Sciatic nerve (tissue), 2 donors: ENCODE measurements at places on chromosomes 5 and 9.
A peak's percentile ranks its signal among the peaks of the same experiment; 100 is the strongest.

- peak; percentile 79 for DNase-seq
Observed at GRCh38 chr9:95552814-95553546, 36.2 kb upstream of the PTCH1 start.

DNA sequence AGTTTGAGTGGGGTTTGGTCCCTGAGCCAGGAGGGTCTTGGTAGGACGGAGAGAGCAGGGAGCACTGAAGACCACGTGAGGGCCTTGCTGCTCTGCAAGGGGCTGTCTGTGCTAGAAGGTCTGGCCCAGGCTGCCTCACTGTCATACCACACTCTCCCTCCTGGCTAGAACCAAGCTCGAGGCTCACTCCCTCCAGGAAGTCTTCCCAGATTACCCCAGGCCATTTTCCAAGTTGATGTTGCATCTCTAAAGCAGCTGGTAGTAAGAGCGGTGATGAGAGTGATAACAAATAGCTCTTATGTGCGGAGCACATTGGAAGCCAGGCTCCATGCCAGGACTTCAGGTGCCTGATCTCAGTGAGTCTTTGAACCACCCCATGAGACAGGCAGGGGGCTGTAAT is 6.6 kb downstream of the MYMK start:
- DNase-seq = no peak

GRCh38 chr5:74224331-74224730 is 416.2 kb downstream of the ENC1 start:
- DNase-seq = no peak

GRCh38 chr9:82115331-82115730 is 126.8 kb downstream of the SPATA31D1 start:
- DNase-seq = no peak

- no peak for DNase-seq
Observed at GRCh38 chr9:3824581-3824980, 298.8 kb upstream of the RFX3 start.

- no peak for DNase-seq
Observed at GRCh38 chr5:92580814-92581213, 1000.2 kb downstream of the NR2F1-AS1 start.

GRCh38 chr5:163504079-163504931 is 1.1 kb upstream of the MAT2B start:
- DNase-seq = no peak

DNA sequence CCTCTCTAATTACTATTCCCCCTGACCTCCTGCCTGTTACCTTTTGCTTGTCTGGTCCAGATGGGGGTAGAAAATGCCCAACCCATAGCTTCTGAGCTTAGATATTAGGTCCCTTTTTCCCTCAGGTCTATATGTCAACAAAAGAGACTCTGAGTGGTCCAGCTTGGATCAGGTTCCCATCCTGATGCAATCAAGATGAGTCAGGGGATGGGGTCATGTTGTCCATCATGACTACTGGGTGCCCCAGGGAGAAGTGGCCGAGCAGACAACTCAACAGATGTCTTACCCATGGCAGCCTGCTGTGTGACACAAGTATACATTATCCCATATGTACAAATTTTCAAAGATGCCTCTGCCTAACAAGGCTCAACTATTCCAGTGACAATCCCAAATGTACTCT is 9.1 kb upstream of the ANKH start:
- DNase-seq = no peak

DNA sequence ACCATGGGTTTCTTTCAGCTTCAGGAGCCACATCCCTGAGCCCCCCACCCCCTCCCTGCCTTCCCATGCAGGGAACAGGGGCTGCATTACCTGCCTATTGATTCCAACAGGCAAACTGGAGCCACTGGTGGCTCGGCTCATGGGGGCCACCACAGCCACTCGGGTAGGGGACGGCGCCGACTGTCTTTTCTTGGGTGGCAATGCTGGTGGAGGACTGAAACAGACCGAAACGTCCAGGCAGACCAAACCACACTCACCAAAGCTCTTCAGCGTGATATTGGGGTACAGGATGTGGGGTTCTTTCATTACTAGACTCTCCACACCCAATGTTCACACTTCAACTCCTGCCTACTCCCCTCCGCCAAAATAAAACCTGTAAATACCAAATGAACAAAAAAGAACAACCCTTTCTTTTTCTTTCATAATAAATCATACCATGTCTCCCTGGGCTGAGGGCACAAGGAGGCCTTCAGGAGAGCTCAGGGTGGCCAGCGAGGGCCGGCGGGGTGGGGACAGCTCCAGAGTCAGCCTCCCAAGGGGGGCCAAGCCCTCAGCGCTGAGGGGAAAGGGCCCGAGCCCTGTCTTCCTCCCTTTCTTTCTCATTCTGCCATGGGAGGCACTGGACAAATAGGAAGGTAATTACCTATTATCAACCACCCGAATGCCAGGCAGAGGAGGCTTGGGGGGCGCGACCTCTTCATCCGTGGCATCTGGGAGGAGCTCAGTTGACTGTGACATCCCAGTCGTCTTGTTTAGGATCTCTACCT is 83.3 kb downstream of the PRRT1B start:
- peak; percentile 39 for DNase-seq

DNA sequence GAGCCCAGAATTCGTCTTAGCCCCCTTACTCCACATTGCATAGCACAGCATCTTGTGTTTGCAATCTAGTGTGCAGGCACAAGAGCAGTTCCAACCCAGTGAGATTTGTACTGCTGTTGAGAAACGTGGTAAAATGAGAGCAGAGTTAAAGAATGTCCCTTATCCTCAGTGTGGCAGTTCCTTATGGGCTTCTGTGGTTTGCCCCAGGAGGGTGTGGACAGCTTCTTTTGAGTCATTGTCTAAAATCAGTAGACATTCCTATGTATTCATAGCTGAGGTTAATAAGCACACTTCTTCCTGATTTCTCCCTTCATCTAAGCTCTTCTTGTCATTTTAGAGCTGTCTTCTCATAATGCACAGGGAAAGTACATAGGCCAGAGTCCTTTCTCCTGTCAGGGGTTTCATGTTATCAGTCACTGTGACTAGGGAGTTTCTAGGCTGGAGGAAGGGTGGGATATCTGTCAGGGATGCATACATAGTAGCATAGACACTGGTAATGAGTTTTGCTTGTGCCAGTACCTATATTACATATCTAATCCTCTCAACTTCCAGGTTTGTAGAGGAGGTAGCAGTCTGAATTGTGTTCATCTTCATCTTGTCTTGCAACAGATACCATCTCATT is 2.0 kb upstream of the CAVIN4 start:
- no peak for DNase-seq

DNA sequence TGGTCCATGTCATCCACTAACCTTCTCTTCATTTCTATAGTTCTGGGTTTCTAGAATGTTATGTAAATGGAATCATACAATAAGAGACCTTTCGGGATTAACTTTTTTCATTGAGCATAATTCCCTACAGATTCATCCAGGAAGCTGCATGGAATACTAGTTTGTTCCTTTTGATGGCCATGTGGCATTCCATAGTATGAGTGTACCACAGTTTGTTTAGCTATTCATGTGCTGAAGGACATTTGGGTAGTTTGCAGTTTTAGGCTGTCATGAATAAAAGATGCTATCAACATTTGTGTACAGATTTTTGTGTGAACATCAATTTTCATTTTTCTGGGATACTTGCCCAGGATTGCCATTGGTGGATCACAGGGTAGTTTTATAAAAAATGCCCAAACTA is 6.8 kb upstream of the SPTLC1 start:
- no peak for DNase-seq

GRCh38 chr5:37086466-37087173 is 162.6 kb downstream of the CPLANE1 start:
- DNase-seq = no peak

DNA sequence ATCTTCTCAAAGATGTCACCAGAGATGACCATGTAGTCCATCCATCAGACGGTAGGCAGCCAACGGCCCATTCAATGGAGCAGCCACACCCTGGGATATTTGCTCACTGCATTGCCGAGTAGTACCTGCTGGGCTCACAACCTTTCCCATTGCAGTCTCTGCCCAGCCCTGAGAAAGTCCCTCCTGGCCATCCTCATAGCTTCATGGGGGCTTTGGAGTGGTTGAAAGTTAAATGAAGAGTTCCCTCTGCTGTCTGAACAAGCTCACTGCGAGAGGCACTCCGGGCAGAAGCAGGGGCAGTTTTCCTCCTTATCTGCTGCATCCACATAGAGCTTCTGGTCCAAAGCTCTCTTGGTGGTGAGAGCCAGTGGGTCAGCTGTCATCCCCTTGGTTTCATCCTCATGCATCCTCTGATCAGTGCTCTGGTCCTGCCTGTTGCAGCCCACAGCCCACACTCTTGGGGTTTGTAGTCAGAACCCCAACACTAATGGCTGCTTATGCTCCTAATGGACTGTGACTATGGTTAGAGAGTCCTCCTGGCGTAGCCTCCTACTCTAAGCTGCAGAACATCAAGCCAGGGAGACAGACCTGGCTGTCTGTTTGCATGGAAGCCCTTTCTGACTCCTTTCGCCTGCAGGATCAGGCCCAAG is 23.3 kb downstream of the TNFSF8 start:
- DNase-seq = no peak

- DNase-seq = no peak
Observed at GRCh38 chr9:29816954-29817703, 2243.8 kb upstream of the C9orf72 start.

DNA sequence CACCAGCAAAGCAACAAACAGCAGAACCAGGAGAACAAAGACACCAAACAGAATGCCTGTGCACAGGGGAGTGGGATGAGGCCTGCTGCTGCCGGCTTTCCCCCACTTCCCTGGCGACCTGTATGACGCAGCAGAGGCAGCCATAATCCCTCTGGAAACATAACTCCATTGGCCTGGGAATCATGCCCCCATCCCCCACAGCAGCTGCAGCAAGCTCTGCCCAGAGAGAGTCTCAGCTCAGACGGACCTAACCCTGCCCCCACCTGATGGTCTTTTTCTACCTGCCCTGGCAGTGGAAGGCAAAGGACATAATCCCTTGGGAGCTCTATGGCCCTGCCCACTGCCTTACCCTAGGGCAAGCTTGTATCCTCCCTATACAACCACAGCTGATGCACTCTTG is 81.8 kb upstream of the FANCC start:
- no peak for DNase-seq

GRCh38 chr5:131413605-131414559 is 150.0 kb downstream of the CDC42SE2 start:
- DNase-seq = no peak

DNA sequence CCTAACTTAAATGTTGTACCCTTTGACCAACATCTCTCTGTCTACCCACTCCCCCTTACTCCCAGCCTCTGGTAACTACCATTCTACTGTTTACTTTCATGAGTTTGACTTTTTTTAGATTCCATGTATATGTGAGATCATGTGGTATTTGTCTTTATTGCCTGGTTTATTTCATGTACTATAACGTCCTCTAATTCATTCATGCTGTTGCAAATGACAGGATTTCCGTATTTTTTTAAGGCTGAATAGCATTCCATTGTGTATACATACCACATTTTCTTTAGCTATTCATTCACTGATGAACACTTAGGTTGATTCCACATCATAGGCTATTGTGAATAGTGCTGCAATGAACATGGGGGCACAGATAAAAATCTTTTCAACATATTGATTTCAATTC is 11.8 kb upstream of the NDUFB6 start:
- DNase-seq = no peak

DNA sequence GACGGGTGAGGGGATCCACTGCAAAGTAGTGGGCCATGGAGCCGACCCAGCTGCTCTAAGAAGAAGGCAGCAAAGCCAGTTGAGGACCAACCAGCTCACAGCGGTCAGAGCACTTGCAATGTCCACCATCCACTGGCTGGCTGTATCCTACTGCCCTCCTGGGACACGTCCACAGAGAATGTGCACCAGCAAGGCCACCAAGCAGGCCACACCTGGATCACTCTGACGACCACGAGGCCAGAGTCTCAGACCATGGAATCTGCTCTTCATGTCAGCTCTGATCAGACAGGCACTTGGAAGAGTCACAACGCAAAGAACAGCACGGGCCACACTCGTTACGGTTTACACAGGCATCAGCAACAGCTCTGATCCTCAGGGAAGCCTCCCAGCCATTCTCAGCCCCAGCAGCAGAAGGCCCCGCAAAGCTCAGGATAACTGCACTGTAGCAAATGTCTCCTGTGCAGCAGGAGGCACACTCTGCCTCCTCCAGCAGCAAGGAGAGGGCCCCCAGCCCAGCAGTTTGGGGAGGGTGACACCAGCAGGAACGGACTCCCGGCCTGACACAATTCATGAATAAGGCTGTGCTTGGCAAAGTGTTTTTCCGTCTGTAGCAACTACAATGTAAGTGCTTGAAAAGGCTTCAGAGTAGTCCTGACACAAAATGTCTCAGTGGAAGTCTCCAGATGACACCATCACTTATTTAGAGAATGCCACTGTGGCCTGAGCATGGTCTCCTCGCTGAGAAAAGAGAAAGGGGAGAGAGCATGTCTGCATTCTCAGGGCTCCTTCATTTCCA is 15.7 kb downstream of the SEMA4D start:
- DNase-seq = peak; percentile 42

DNA sequence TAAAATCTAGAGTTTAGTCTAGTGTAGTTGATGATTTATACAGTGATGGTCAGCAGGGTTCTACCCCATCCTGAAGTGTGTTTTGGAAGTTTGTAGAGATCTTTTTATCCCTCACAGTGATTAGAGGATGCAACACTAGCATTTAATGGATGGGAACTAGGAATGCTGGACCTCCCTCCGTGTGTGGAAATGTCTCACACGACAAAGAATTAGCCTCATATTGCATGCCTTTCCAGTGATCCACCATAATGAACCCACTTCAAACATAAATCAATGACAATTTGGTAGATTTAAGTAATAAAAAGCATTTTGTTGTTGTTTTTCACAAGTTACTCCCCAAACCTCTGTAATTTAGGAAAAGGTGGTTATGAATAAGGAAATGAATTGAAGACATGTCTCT is 82.5 kb upstream of the LMNB1 start:
- DNase-seq = no peak

DNA sequence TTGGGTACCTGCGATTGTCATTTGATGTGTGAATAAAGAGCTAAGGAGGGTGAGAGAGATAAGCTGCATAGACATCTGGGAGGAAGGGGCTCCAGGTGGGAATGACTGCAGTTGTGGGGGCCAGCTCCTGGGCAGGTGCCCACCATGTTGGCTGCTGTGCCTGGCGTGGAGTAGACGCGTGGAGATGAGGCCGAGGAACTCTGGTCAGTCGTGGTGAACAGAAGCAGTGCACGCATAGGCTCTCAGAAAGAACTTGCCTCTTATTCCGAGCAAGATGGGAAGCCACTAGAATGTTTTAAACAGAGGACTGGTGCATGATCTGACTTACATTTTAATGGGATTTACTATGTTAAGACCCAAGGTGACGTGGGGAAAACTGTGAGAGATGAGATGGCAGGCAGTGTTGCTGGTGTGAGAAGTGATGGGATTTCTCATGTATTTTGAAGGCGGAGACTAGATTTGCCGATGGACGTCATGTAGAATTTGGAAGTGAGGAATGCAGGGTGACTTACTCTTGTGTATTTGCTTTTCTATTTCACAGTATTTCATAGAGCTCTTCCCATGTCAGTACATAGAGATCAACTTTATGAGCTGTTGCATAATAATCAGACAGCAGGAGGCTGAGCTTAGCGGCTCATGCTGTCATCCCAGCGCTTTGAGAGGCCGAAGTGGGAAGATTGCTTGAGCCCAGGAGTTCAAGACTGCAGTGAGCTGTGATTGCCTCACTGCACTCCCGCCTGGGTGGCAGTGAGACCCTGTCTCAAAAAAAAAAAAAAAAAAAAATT is 71.1 kb downstream of the EHMT1 start:
- DNase-seq = no peak

GRCh38 chr5:43039471-43040286 is 440 bp downstream of the ANXA2R start:
- peak; percentile 83 for DNase-seq

- no peak for DNase-seq
Observed at GRCh38 chr5:38607930-38608564, 51.6 kb upstream of the LIFR start.
